ENCODE measurements at places on chromosomes 3 and 15. TPM values are rescaled to one million over a fixed set of nuclear protein-coding genes. Genes with fewer than 3 reads are reported as not detected.

TIMP4 gene
- not detected for total RNA-seq

GHSR gene
- total RNA-seq = not detected

ITIH1 gene
- not detected for total RNA-seq

OR5H6 gene
- not detected for total RNA-seq

FBXL22 gene
- total RNA-seq = 0.85 TPM

PIGBOS1 gene
- 13.2 TPM for total RNA-seq

GABRG3 gene
- not detected for total RNA-seq

OXTR gene
- total RNA-seq = 1.3 TPM

SCAANT1 gene
- not detected for total RNA-seq

SMAD6 gene
- total RNA-seq = 0.14 TPM

ACAA1 gene
- 91.3 TPM for total RNA-seq

NR2E3 gene
- total RNA-seq = not detected

GP5 gene
- 0.28 TPM for total RNA-seq

CELF6 gene
- total RNA-seq = 0.29 TPM

CHAC1 gene
- total RNA-seq = 13.0 TPM

EPHA3 gene
- not detected for total RNA-seq

SH3GL3 gene
- total RNA-seq = not detected

ACKR4 gene
- not detected for total RNA-seq

DUOXA2 gene
- total RNA-seq = not detected

MCF2L2 gene
- total RNA-seq = 6.0 TPM

HRG gene
- not detected for total RNA-seq

GABRR3 gene
- not detected for total RNA-seq

NR1I2 gene
- total RNA-seq = 0.26 TPM

LRRC2 gene
- total RNA-seq = not detected

SLCO2A1 gene
- not detected for total RNA-seq

PLA2G4D gene
- not detected for total RNA-seq

SPESP1 gene
- 0.70 TPM for total RNA-seq

ATP13A4 gene
- total RNA-seq = 3.7 TPM

HESX1 gene
- 0.42 TPM for total RNA-seq

CFAP100 gene
- total RNA-seq = not detected

TF gene
- total RNA-seq = 0.16 TPM

SPTSSB gene
- not detected for total RNA-seq

C3orf49 gene
- not detected for total RNA-seq

BMF gene
- total RNA-seq = 3.6 TPM

ZNF385D gene
- not detected for total RNA-seq

GTPBP8 gene
- 24.6 TPM for total RNA-seq

JMJD7 gene
- total RNA-seq = 21.9 TPM

CHL1 gene
- not detected for total RNA-seq

METTL6 gene
- total RNA-seq = 17.2 TPM

ARGFX gene
- total RNA-seq = not detected

NMNAT3 gene
- total RNA-seq = 0.80 TPM

P2RY1 gene
- 1.1 TPM for total RNA-seq

ARRDC4 gene
- total RNA-seq = 0.09 TPM

Measured in activated CD8-positive, alpha-beta memory T cell treated with anti-CD3 and anti-CD28 coated beads, Interleukin-2, amount 10 ng/mL, durations not matched to agents 7 days and 5 days (primary cell).